ENCODE measurements at places on chromosomes 1 and 21.

- DNase-seq, result no peak
These were observed 6.9 kb upstream of the SPOCD1 start for GRCh38 chr1:31822766-31823165.

DNA sequence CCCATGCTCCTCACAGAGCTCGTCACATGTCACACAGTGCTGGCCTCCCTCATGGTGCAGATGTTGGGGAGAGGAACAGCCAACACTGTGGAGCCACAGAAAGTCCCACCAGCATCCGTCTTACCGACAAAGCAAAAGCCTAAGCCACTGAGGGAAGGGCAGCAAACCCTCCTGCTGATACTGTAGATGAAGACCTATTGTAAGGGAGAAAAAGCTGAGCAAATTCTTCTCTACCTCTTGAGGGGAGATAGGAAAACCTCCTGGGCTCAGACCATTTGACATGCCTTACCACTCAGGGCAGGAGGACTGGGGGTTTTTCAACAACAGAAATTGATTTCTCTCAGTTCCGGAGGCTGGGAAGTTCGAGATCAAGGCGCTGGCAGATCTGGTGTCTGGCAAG, 95.9 kb downstream of the WDR64 start:
- DNase-seq, result no peak

DNA sequence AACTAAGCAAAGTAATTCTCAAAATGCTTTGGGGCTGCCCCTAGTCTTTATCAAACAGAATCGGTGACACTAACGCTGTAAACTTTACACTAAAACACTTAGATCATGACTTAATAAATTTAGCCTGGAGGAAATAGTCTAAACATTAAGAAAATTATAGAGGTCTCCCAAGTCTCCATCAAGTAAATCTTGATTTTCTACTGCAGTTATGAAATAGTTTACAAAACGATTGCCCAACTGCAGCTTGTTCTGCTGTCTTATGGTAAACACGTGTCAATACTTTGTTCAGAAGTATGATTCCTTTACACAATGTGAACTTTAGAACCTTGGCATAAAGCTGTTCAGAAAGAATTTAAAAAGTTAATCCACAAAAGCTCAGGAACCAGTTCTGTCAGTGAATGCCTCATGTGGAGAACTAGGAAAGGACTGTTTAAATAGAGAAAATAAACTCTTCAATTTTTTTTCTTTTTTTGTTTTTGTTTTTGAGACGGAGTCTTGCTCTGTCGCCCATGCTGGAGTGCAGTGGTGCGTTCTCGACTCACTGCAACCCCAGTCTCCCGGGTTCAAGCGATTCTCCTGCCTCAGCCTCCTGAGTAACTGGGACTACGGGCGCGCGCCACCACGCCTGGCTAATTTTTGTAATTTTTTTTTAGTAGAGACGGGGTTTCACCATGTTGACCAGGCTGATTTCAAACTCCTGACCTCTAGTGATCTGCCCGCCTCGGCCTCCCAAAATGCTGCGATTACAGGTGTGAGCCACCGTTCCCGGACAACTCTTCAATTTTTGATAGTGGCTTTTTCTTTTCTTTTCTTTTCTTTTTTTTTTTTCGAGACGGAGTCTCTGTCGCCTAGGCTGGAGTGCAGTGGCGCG, 1.6 kb downstream of the DDI2 start:
- no peak for DNase-seq

GRCh38 chr1:86068841-86069756, 87.5 kb downstream of the COL24A1 start:
- no peak for DNase-seq

- no peak for DNase-seq
These were observed 60.6 kb downstream of the WNT9A start for GRCh38 chr1:227886993-227887696.

- DNase-seq, result no peak
These were observed 10.3 kb upstream of the SPRR2B start for GRCh38 chr1:153081736-153082135.

DNA sequence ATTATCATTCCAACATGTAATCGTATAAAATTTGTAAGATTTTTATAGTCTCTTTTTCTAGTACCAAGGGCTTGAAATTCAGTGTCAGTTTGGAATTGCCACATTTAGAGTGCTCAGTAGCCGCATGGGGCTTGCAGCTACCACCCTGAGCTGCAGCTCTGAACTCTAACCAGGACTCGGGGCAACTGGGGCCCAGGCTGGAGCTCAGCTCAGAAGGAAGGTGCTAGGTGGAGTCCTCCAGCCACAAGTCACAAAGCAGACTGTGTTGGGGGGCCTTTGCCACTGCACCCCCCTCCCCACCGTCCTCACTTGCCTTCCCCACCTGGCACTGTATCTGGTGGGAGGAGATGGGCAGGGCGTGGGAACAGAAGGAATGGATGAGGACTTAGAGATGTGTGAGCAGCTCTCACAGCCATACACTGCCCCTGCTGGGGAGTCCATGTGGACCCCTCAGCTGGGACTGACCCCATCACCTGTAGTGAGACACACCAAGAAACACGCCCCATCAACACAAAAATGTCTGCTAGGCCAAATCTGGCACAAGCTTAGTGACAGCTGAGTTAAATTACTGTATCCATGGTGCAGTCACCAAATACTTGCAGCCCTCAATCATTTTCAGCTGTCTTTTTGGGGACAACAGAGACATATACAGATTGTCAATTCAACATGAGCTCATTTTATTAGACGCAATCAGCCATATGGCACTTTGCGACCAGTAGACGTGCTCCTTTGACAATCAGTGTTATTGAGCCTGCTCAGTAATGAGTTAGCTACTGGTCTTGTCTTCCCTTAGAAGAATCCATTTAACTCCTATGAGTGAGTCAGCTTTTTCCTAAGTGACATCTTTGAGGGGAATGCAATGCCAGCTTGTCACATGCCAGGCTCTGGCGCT, 241.7 kb upstream of the RAB4A start:
- no peak for DNase-seq

GRCh38 chr1:65317866-65318653, 8.7 kb downstream of the DNAJC6 start:
- DNase-seq, result no peak

GRCh38 chr1:239886266-239886665, 205.4 kb upstream of the FMN2 start:
- no peak for DNase-seq

DNA sequence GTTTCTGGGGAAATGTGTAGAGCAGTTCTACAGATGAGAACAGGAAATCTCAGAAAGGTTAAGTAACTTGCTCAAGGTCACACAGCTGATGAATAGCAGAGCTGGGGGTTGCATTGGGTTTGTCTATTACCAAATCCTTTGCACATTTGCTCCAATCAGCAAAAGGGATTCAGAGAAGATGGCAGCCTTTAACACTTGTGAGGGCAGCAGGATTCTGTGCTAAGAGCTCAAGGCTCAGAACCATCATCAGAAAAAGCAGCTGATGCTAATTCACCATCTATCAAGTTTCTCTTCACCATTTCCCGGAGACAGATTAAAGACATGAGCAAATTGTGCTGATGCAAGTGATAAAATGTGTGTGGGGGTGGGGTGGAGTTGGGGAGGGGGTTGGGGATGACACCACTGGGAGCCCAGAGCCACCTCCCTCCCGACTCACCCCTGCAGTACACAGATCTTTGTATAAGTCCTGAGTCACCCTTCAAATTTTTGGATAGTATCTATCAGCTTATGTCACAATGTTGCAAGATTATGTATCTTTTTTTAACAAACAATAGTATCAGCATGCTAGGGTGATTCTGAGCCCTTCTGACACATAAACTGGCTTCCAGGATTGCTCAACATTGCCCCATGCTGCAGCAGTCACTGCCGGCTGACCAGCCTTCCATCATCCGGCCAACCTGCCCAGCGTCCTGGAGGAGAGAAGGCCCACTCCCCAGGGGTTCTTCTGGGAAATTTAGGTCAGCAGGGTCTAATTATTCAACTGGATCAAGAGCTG, 2.8 kb upstream of the SPSB1 start:
- no peak for DNase-seq

GRCh38 chr1:246214708-246215509, 292.2 kb downstream of the SMYD3 start:
- DNase-seq, result no peak

DNA sequence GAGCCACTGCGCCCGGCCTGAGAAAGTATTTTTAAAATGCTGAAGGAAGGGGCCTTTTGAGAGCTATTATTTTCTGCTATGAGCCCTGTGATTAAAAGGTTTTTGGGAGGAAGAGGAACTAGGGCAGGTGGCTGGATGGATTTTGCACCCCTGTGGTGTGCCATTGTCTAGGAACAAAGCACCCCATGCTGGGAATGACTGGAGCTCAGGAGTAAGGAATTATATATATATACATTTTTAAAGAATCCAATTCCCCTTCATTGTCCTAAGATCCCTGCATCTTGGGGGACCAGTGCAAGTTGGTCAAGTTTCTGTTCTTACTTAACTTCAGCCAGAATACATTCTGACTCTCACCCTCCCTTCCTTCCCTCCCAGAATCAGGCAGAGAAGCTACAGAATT, 91.6 kb downstream of the ZNF648 start:
- DNase-seq, result no peak

DNA sequence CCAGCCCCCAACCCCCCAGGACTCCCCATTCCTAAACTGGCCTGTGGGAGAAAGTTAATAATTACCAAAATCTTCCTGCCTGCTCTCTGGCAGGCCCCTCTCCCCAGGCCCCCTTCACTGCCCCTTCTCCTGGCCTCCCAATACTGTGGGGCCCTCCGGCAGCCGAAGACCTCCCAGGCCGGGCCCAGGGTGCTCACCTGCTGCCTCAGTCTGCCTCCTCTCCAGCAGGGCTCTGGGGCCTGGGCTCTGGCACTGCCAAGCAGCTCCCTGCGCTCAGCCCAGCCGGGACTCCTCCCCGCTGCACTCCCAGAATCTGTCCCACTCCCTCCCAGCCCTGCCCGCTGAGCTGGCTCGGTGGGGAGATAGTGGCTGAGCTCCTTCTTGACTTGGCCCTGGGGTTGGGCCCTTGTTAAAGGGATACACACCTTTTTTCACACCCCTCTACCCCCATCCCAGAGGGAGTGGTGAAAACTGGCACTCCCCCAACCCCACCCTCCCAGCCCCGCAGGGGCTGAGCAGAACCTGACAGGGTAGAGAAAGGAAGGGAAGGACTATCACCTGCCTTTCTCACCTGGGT, at the start of gene S100A16:
TSS of gene S100A16 (minus strand) at position 383 of the 577 bp plus-strand sequence. CDS start 4,986 bp downstream, outside the sequence.
- DNase-seq, result no peak

DNA sequence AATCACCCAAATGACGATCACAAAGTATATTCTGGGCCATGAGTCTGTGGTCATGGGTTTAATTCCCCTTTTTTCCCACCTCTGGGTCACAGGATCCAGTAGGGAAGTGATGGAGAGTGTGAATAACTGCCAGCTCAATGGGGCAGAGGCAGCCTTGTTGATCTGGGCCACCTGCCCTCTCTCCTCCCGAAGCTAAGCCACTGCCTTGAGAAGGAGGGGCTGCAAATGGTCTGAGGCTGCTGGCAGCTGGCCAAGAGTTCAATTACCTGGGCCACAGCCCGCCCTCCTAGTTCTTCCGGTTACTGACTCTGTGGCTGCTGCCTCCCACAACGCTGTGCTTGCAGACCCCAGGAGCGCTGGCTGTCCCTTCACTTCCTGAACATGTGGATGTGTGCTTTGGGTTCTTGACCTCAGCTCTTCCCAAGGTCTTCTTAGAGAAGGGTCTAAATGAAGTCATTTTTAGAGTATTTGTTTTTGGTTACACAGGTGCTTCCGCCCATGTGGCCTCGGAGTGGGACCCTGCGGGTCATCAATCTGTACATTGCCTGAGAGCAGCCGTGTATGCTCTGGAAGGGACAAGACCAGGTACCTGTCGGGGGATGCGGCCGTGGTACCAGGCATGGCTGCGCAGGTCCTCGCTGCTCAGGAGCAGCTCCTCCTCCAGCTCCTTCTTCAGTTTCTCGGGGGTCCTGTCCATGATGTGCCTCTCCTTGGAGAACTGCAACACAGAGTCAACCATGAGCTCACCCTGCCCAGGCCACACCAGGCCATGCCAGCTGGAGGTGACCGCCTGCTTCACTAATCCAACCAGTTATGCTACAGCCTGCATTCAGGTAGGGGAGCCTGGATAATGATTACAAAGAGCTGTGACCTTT, 89.7 kb downstream of the BCAR3 start:
- DNase-seq, result no peak

DNA sequence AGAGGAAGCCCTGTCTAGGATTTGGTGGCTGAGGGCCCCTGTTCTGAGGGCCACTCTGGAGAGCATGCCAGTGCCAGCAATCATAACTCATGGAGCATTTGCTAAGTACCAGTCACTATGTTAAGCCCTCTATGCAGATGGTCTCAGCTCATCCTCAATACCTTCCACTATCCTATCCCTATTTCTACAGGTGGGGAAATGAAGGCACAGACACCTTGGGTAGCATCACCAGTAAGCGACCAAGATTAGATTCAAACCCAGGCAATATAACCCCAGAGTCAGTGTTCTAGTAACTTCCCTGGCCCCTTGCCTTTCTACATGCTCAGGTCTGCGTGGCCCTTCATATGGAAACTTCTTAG, 7.9 kb upstream of the NBPF1 start:
- DNase-seq, result no peak

DNA sequence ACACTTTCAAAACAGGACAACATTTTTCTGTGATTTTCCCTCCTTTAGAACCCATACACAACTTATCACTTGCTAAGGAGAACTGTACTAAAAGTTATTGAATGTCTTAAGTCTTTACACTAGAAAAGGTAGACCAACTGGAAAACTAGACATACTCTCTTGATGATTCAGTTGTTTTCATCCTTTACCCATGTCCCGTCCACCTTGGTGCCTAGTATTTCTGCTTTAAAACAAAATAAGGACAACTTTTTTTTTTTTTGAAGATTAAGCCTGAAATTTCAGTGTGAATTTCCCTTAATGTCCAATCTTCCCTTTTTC, 4.5 kb downstream of the CDKN2C start:
- no peak for DNase-seq

- DNase-seq, result no peak
These were observed 1.7 kb upstream of the JUN start for GRCh38 chr1:58785442-58786058.

DNA sequence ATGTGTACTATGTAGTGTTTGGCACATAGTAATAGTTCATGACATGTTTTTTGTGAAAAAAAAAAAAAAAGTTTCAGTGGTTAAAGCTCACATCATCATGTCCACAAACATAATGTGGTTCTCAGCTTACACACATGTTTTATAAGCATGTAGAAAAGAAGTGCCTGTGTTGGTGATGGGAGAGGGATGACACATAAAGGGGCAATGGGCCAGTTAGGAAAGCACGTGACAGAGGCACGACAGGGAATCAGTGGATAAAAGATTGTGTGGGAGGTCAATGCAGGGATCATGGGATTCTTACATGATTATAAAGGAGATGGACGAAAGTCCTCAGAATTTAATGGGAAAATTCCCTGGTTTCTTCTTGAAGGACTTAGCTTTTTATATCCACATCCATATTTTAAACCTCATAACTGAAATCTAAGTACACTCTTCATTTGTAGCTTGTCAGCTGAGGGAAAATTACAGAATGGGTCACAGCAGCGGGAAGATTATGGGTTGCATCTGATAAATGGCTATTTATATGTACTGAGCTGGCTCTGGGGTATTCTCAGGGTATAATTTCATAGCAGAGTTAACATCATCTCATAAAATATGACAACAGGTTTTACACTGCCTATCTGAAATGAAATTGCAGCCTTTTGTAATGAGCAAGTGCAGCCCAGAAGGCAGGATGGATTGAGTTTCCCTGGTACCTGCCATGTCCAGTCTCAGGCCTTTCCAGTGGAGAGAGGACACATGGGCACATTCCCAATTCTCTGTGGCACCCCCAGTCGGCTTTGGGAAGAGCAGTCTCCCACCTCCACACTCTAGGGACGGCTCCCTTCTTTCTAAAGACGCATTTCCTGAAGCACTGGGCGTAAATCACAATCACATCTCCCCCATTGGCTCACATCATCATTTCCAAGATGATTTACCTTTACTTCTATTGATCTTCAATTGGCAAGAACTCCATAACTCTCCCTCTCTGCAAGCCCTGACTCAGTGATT, 42.3 kb upstream of the NHLH2 start:
- no peak for DNase-seq

Data from stimulated activated CD8-positive, alpha-beta memory T cell treated with anti-CD3 and anti-CD28 coated beads, Interleukin-15, amount 100 ng/mL, for 4 hours (primary cell).